ENCODE measurements at places on chromosomes 2 and 18. TPM values are rescaled to one million over a fixed set of nuclear protein-coding genes. Genes with fewer than 3 reads are reported as not detected.

Gene LAMA1
- 3.8 TPM for total RNA-seq

Gene AP1S3
- 1.0 TPM for total RNA-seq

Gene STAT4
- total RNA-seq, result 1.2 TPM

DNA sequence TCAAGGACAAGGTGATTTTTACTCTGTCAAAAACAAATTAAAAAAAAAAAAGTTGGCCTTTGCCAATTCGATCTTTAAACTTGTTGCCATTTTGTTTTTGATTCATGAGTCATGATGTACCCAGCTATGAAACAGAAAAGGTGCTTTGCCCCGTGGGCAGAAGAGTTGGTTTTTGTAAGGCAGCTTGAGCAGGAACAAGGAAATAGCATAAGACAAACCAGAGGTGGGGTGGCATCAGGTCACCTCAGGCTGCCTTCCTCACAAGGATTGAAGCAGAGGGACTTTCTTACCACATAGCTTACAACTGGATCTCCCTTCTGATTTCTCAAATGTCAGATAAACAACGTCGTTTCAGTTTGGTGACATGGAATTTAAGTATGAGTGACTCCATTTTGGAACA is 123.8 kb downstream of the ARL4C start:
- H3K36me3 ChIP-seq, result no peaks in the 10 kb centered on the region
- H3K27ac ChIP-seq, result no peak overlapping the region
- no peak for DNase-seq
- H3K27me3 ChIP-seq, result no peaks in the 10 kb centered on the region

DNA sequence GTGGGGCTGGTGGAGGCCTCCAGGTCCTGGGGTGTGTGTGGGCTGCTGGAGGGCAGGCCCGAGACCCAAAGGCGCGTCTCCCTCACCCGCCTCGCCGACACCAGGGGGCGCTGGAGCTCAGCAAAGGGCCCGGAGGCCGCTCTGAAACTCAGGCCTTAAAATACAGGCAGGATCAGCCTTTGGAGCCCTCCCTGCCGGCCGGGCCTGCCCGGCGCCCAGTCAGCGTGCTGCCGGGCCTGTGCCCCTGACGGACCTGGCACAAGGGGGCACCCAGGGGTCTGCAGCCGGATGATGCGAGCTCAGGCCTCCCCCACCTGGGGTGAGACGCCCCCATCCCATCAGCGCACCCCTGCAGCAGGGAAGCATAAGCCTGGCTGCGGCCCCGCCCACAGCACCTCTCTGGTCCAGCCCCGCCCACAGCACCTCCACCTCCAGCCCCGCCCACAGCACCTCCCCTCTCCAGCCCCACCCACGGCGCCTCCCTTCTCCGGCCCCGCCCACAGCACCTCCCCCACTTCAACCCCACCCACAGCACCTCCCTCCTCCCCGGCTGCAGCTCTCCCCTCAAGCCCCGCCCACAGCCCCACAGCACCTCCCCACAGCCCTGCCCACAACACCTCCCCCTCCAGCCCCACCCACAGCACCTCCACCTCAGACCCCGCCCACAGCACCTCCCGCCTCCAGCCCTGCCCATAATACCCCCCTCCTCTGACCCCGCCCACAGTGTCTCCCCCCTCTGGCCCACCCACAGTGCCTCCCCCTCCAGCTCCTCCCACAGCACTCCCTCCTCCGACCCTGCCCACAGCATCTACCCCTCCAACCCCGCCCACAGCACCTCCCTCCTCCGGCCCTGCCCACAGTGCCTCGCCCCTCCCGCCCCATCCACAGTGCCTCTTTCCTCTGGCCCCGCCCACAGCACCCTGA is 92.8 kb upstream of the OTOS start:
- peak overlapping the region; percentile 28 for H3K4me3 ChIP-seq
- H3K27me3 ChIP-seq, result no peaks in the 10 kb centered on the region
- H3K4me1 ChIP-seq, result peaks cover 27% of the 10 kb centered on the region
- H3K27ac ChIP-seq, result peak overlapping the region; percentile 37

Data from ovary (tissue), 10 donors.